ENCODE measurements at places on chromosomes 3 and 15.

GRCh38 chr3:13300546-13301285 is 119.4 kb downstream of the NUP210 start:
- DNase-seq, result no peak

GRCh38 chr3:72242326-72242725 is 457.4 kb upstream of the PROK2 start:
- peak; percentile 38 for DNase-seq

DNA sequence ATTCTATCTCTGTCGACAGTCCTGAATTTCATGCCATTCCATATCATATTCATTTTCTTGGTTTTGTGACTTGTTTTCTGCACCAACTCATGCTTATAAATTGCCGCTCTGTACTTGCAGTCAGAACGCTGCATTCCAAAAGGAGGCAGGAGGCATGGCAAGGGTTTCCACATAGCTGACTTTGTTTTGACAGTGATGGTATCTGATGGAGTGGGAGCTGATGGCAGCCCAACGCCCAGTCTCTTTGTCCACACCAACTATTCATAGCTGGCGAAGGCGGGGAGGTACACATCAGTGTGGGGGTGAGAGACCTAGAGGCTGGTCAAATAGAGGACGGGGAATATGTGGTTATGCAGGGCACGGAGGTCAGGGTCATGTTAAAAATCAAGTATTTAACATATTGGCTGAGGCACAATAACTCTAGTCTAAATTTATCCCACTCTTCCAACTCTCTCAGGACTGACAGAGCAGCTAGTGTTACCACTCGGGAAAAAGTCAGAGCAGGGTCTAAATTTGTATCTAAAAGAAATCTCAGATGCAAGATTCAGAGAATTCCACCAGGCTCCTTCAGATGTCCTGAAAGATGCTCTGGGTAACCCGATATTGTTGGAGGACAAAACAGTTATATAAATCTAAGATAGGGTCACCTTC is 67.8 kb upstream of the ATP13A3 start:
- no peak for DNase-seq

DNA sequence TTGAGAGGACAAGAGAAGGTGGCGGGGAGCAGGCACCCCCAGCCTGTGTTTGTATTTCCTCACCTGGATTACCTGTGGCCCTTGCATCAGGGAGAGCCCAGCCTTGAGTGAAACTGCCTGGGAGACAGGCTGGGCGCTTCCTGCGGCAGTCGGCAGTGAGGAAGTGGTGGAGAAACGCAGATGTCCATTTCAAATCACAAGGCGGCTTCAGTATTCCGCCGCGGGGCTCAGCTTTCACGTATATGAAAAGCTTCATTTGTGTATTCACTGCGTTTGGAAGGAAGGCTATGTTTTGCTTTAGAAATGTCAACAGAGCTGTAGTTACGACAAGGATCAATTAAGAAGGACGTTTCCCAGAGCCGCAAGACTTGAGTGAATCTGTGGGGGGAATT is 167.4 kb upstream of the CTDSPL start:
- peak; percentile 74 for DNase-seq

DNA sequence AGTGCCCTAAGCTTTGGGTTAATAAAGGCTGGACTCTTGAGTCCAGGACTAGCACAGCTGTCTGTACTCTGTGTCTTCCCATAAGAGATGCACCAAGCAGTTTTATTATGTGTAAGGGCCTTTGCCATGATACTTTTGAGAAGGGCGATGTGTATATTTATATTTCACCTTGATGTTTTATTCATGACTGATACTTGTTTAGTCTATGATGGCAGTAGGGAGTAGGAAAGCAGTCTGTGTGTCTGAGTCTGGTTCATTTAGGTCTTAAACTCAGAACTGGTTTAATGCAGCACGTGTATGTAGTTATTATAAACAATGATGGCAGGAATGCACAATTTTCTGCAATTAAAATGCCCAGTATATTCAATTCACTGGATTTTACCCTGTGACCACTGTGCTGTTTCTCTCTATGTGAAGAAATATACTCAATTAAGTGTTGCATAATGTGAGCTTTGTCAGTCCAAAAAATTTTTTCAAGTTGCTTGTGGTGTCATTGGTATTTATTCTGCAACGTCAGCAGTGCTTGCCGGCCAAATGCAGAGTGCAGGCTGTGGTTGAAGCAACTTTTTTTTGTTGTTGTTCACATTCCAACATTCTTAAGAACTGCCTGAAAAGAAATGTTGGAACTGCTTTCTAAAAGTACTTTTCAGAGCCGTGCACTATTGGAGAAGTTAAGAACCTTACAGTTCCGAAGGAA is 423.7 kb upstream of the SEMA6D start:
- DNase-seq, result peak; percentile 81

All from left hindlimb (tissue), 1 donor.